Hepatocyte (in vitro differentiated cells): ENCODE measurements at places on chromosomes 12 and 14. TPM values are rescaled to one million over a fixed set of nuclear protein-coding genes. Genes with fewer than 3 reads are reported as not detected.

DNA sequence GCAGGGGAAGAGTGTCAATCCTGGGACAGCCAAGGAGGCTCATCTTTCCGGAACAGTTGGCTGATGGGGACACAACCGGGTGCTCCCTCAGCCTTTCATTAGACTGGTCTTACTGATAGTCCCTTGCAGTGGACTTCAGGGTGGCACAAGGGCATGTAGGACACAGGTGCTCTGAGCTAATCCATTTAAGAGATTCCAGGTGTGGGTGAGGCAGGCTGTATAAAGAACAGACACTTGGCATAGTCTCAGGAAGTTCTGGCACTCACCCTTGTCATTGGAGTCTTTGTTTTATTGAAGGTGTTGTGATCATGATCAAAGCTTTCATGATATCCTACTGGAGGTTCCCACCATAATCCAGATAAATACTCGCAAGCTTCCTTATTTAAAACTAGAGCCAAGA, 341.6 kb downstream of the EMP1 start:
- DNase-seq, result no peak

DNA sequence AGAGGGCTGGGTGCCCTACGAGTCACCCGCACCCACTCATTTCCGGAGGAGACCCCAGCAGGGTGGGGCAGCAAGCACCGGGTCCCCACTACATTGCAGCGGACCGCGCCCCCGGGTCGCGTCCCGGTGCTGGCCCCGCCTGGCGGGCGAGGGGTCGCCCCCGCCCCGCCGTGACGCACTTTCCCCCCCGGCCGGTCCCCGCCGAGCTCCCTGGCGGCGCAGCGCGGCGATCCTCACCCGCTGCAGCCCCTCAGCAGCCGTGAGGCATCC, 106.1 kb downstream of the PRICKLE1 start:
- peak; percentile 62 for DNase-seq

DNA sequence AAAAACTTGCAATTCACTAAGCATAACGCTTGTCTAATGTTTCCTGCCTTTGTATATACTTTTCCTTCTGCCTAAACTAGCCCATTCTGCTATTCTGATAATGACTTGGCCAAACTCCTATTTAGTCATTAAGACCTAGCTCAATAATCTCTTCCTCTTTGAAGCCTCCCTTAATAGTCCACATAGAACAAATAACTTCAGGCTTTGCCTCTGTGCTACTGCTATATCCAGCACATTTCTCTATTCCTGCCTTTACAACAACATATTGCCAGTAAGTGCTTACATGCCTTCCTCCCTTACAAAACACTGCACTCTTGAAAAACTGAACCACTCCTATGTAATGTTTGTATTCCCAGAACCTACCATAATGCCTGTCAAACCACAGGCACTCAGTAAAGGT, 13.8 kb downstream of the PRICKLE1 start:
- DNase-seq, result no peak

DNA sequence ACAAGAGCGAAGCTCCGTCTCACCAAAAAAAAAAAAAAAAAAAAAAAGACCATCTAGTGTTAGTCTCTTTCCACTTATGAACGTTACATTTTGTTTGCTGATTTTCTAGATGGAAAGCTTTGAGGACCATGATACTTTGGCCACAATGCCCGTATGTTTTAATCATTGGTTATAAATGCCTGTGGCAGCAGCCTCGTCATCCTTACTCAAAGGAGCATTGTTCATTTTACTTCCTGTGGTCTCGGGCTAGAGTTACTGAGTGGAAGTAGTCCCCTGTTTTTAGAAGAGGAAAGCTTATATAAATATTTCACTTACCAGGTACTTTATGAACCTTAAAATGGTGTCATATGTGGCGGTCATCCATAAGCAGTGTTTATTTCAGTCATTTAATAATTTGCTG, 359.9 kb downstream of the AEBP2 start:
- DNase-seq, result no peak

DNA sequence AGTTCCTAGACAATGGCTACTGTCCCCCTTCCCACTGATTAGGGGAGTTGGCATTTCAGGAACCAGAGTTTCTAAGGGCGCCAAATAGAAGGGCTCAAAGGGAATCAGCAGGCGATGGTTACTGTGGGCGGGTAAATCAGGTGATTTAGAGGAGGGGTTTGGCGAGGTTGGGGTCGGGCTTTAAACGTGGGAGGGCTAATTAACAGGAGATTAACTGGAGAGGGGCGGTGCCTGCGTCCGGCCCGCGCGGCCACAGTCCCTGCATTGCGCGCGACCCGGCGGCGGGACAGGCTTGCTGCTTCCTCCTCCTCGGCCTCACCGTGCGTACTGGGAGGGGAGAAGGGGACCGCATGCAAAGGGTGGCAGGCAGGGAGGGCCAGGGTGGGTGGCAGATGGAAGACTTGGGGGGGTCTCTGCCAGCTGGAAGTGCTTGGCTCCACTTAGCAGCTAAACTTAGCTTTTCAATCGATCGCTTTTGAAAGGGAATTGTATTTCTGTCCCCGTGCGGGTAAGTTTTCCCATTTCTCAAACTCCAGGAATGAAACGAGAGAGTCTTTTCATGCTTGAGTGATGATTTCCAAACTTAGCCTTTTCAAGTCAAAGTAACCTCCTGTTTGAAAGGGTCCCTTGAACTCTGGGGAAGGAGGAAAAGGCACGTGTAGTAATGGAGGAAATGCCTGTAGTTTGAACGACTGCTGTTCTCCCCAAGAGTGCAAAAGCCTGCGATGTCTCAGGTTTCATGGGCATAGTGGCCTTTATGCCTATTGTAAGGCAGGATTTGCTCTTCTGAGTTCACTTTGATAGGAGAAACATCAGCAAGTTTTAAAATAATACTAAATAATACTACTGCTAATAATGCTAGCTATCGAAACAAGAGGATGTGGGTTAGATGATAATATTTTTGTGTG, at the start of gene MGST1:
Gene MGST1, plus strand, starts transcription at position 255 of the 908 bp plus-strand sequence. CDS start 6,608 bp downstream, outside the sequence.
- DNase-seq, result peak; percentile 80

DNA sequence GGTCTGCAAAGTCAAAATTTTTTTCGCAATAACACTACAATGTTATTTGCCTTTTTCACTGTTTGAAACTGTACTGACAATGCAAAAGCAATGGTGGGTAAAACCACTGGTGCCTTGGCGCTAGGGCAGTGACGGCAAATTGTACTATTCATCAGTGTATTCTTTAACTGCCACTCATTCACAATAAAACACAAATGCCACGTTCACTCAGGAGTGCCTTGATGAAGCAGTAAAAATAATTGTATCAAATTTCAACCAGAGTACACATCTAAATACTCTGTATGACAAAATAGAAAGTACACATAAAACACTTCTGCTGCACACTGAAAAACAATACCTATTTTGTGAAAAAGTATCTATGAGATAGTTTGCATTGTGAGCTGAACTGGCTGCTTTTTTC, 17.8 kb downstream of the DCAF5 start:
- DNase-seq, result no peak

RTL1 gene
- 1.4 TPM in 2 replicates for polyA plus RNA-seq
